ENCODE measurements at places on chromosomes 12 and 14.
A peak's percentile ranks its signal among the peaks of the same experiment; 100 is the strongest.

DNA sequence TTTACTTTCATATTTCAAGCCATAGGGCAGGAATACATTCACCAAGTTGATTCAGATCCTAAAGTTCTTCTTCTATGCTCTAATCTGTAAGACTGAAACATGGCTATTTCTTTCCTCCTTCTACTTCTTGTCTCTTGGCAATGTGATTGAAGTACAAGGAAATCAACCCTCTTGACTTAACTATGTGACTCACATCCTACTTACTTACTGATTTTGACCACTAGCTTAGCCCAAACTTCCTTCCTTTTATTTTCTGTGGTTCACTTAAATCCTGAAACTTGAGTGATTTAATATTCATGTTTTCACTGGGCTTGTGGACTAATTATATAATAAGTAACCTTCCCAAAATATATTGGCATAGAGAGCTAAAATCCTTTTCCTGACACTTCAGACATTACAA is 111.2 kb upstream of the NOVA1 start:
- no peak for DNase-seq

GRCh38 chr12:107655281-107656065 is 30.1 kb upstream of the PWP1 start:
- DNase-seq, result no peak

GRCh38 chr12:29957835-29958234 is 174.1 kb upstream of the TMTC1 start:
- DNase-seq, result no peak

- peak; percentile 21 for DNase-seq
Observed at GRCh38 chr12:54701940-54702592, 53.9 kb upstream of the DCD start.

DNA sequence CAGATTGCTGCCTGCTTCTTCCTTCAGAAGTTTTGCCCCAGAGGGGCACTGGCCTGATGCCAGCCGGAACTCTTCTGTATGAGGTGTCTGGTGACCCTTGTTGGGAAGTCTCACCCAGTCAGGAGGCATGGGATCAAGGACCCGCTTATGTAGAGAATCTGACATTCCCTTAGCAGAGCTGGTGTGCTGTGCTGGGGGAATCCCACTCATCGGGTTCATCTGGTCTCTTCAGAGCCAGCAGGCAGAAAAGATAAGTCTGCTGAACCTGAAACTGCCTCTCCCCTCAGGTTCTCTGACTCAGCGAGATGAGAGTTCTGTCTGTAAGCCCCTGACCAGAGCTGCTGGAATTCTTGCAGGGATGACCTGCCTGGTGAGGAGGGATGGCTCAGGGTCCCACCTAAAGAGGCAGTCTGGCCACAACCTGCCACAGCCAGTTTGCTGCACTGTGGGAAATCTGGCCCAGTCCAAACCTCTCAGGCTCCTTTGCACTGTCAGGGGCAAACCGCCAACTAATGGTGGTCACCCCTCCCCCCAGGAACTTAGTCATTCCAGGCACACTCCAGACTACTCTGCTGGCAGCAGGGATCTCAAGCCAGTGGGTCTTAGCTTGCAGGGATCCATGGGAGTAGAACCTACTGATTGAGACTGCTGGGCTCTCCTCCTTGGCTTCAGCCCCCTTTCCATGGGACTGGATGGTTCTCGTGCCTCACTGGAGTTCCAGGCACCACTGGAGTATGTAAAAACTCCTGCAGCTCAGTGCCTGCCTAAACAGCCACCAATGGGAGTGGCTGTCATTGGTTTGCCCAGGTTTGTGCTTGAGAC is 4.1 kb downstream of the CLEC2D start:
- no peak for DNase-seq

GRCh38 chr14:24064091-24064795 is 7.1 kb upstream of the CPNE6 start:
- no peak for DNase-seq

DNA sequence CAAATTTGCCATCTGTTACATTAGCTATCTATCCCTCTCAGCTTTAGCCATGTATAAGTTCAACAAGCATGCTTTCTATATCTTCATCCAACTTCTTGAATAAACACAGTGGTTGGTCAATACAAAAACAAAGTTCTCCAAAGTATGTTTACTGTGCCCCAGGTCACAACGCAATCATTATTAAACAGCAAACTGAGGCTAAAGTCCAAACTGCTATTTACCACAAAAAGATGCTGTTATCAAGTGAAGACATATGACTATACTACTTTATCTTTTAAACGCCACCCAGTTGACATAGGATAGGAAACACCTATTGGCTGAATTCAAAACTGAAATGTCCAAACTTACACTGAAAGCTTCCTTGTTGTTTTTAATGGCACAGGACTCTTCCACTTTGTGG is 11.7 kb downstream of the ZCCHC8 start:
- no peak for DNase-seq

DNA sequence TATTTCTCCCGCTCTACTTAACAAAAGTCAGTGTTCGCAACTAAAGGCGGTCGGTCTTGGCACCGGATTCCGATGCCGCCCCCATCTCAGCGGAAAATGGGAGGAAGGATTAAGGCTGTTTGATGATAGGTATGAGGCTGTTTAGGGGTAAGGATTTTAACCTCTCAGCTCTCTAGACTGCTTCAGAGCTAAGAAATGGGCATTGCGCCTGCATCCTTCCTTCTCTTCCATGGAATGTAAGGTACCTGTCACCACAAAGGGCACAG is 1.4 kb downstream of the COCH start:
- no peak for DNase-seq

- no peak for DNase-seq
Observed at GRCh38 chr14:24965934-24966578, 83.9 kb downstream of the STXBP6 start.

GRCh38 chr12:131085125-131085815 is 131.6 kb downstream of the ADGRD1 start:
- no peak for DNase-seq

DNA sequence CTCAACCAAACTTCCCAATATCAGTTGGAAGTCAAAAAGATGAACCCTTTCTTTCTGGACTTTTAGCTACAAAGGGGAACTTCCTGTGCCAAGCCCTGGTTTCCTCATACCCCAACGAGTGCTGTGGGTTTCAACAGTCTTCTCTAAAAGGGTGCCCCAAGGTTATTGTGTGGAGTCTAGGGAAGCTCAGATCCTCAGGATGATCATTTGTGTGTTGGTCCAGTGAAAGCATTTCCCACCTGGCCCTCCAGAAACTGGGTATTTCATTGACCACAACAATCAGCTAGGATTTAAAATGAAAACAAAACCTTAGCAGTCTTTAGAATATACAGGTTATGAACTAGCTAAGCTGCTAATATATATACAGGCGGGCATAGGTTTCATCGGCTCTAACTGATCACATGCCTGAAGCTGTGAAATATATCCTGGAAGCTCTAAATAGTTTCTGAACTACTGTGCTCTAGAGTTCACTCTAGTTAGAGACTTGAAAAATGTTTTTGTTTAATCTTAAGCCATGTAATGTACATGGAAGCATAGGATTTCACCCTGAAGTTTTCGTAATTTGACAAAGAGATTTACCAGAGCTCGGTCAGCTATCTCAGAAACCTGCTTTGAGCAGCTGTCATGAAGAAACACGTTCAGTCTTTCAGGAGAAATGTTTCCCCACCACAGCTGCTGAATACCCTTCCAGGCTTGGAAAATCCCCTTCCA is 29.6 kb downstream of the P2RX4 start:
- DNase-seq, result no peak

DNA sequence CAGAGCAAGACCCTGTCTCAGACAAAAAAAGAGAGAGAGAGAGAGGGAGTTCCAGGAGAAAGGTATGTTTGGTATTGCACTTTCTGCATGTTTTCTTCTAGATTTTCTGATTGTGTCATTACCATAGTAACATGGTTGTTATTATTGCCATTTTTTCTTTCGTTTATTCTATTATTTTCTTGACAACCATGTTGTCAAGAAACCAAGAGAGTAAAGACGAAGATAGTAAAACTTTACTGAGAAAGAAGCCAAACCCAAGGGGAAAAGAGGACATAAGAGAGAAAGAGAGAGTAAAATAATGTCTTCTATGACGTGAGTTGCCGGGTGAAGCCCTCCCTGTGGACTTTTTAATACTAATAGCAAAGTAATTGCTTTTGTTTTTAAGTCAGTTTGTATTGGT is 1186.0 kb upstream of the SEL1L start:
- DNase-seq, result no peak

DNA sequence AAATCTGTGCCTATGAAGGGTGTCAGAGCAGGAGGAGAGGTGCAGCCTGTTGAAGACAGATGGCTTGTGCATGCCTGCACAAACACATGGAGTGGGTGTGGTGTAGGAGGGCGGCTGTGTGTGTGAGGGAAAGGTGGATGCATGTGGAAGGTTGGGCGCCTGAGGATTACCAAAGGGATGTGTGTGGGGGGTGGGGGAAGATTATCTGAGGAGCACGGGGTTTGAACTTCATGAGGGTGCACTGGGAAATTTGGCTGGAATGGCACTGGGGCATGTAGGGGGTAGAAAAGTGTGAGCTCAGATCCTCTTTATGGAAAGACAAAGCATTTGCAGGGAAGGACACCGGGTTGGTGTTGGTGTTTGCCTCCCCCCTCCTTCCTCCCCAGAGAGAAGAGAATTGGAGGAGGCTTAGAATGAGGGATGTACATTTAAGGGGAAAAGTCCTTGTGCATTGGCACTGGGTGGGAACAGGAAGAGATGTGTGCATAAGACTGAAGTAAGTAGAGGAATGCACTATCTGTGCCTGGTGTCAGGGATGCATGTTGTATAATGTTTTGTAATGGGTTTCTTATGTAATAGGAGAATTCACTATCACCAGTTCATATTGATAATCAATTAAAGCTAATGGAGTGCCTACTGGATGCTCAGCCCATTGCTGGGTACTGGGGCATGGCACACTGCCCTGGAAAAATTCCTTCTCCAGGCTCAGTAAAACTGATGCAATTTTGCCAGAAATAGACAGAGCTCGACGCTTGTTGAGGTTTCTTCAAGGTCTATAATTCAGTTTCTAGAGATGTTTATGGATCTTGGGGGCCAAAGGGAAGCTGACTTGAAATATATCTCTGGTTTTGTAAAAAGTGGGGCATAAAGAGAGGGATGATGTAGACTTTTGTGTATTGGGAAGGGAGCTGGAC is 3.0 kb downstream of the NTF3 start:
- no peak for DNase-seq

DNA sequence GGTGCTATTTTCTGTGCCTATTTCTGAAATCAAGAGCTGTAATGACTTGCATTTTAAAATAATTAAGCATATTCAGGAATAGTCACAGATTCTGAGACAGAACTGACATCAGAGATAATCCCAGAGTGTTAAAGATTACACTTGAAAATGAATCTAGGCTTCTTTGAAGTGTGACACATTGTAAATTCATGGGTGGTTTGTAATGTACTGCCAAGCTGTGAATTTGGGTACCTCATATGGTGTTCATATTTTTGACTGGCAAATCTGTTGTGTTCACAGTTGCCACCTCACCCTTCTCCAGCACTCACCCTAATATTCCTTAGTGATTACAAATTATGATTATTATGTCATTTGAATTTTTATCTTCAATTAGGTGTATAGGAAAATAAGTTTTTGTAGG is 78.5 kb upstream of the CSRP2 start:
- no peak for DNase-seq

- DNase-seq, result no peak
Observed at GRCh38 chr12:28209782-28210181, 19.5 kb downstream of the CCDC91 start.

DNA sequence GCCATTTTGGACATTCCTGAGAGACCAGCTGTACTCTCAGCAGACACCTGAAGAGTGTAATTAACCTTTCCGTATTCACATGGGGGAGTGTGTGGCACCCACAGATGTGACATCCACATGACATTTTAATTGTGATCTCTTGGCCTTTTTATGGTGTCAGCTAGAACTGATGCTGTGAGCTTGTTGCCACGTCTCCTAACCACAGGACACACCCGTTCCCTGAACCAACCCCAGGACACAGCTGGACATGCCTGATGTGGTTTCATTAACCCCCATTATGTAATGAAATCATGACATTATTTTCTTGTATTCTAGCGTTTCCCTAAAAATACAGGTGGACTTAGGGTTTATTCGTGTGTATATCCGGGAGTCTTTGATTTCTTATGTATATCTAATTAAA is 1036.1 kb downstream of the TMEM121 start:
- DNase-seq, result no peak

GRCh38 chr14:76320486-76320885 is 55.5 kb upstream of the ESRRB start:
- DNase-seq, result no peak

DNA sequence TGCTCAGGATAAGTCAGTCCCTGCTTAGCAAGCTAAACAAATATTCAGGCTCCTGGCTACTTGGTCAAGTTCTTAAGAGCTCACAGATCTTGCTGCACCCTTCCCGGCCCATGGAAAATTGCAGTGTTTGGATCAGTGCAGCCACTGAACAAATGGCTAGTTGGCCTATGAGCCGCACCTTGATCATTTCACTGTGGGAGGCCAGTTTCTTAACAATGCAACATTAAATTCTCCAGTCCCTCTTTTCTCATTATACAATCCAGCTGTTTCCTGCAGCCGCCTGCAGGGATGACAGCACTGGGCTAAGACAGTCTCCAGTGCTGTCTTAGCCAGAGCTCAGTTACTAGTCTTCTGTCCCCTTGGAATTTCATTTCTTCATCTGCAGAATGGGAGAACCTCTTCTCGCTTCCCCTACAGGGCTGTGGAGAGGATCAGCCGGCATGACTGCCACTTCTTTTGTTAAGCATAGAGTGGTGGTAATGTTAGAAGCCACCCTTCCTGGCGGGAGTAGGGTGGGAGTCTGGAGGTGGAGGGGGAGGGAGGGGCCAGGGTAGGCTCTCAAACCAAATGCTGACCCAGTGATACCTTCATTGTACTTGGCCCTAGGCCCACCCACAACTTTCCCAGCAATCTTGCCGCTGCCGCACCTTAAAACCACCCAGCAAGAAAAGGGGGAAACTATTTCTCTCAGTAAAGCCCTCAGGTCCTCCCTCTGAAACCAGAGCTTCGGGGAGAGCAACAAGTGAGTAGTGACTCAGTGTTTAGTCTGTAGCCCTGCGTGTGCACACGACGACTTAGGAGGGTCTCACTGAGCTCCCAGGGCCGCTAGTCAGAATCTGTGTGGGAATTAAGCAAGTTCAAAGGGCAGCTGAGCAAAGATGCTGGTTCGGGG is 145.7 kb downstream of the NUAK1 start:
- DNase-seq, result no peak

DNA sequence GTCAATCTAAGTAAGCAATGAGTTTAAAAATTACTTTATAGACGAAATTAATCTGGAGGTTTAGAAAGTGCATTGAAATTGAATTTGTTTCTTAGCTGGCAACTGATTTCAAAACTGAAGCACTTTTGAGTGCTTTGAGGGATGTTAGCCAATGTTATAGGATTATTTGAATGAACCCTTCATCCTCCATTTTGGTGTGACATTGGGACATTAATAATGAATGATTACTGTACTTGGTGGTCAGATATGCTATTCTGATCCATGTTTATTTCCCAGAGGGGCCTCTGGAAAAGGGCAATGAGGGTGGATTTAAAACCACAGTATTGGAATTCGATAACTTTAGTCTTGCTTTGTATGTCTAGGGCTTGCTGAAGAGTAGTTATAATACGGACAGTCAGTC is 183.2 kb downstream of the AKAP6 start:
- DNase-seq, result no peak

GRCh38 chr12:9991876-9992275 is 7.0 kb downstream of the CLEC1B start:
- no peak for DNase-seq

GRCh38 chr12:92234533-92234932 is 88.9 kb upstream of the BTG1 start:
- no peak for DNase-seq

All from NCI-H748 treated with DMSO at 0.1 percent for 48 hours (cell line).